ENCODE measurements at places on chromosomes 5 and 9.

- no peak for DNase-seq
Measured at GRCh38 chr5:142819825-142820224, 49.6 kb downstream of the ARHGAP26 start.

- no peak for DNase-seq
Measured at GRCh38 chr5:87141544-87141943, 126.1 kb upstream of the RASA1 start.

DNA sequence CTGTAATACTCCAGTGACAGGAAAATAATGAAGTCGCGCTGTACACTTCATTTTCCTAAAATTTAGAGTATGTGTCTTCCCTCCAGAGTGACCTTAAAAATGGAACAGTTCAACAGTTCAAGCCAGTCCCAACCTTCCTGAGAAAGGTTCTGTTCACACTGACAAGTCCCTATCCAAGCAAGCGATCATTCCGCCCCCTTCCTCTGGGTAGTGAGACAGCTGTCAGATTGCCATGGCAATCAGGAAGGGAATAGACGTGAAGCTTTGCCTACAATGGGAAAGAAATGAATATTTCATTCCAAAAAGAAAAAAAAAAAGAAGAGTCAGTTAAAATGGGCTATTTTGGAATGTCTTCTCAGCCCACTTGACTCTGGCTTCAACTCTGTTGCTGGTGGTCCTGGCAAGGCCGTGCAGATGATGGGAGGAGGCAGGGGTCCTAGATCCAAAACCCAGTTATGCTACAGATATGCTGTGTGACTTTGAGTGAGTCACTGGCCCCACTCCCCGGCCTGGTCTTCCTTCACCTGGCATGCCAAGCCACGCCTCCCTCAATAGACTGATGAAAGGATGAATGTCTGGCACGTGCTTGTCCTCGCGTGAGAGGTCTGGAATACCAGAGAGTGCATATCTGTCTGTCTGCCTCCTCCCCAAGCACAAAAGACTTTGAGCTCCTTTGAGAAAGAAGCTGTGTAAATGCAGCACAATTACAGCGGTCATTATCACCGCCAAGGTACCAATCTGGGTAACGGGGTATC is 165.8 kb upstream of the WWC1 start:
- DNase-seq: no peak

DNA sequence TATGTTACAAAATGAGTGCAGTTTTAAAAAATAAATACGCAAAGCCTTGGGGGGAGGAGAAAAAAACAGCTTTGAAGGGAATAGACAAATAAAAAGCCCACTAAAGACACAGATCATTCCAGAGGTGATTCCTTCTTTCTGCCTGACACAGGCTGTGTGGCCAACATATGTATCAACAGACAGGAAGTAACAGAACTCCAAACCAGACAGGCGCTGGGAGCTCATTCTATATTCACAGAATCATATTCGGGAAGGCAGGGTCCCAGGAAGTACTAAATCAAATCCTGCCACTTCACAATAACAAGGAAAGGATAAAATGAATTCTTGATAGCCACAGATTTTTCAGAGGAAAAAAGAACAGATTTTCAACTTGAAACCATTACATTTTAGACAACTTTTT is 62.1 kb downstream of the SEMA5A start:
- DNase-seq: no peak

- DNase-seq: no peak
Measured at GRCh38 chr5:143682246-143682905, 129.6 kb upstream of the HMHB1 start.

DNA sequence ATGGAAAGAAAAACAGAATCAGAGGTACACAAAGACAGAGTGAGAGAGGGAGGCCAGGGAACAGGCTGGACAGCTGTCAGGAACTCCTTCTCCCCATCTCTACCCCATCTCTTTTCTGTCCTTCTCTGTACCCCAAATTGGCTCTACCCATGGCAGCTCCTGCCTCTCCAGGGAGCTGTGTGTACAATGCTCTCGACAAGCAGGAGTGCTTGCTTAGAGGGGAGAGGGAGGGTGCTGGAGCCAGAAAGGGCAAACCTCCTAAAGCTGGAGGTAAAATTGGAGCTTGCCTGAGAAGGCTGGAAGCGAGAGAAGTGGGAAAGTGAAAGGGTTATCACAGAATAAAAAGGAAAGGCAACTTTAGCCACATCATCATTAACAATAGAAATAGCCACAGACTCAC is 6.4 kb downstream of the TPM2 start:
- no peak for DNase-seq

- DNase-seq: no peak
Measured at GRCh38 chr9:72982146-72982799, 29.4 kb upstream of the ALDH1A1 start.

GRCh38 chr9:111926421-111926875 is 29.8 kb downstream of the UGCG start:
- DNase-seq: peak; percentile 29

DNA sequence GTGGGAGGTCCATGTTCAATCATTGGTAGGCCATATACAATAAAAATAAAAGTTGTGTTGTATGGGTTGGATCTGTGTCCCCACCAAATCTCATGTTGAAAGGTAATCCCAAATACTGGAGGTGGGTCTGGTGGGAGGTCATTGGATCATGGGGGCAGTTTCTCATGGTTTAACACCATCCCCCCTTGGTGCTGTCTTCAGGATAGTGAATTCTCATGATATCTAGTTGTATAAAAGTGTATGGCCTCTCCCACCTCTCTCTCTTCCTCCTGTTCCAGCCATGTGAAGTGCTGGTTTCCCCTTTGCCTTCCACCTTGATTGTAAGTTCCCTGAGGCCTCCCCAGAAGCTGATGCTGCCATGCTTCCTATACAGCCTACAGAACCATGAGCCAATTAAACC is 15.1 kb downstream of the SPATA9 start:
- no peak for DNase-seq

DNA sequence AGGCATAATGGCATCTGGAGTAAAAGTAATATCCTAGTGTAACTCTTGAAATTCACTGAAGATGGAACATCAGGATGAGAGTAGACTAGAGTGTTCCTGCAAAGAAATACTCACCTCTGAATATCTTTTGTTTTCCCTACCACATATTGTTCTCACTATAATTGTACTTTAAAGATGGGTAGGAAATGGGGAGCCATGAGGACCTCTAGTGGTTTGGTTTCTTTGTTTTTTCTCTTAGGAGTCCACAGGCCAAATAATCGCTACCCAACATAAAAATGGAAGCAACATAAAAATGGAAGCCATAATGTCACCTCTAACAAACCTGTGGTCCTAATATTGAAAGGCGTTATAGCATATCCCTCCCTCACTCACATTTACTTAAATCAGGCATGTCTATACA is 2375.8 kb downstream of the MAT2B start:
- no peak for DNase-seq

DNA sequence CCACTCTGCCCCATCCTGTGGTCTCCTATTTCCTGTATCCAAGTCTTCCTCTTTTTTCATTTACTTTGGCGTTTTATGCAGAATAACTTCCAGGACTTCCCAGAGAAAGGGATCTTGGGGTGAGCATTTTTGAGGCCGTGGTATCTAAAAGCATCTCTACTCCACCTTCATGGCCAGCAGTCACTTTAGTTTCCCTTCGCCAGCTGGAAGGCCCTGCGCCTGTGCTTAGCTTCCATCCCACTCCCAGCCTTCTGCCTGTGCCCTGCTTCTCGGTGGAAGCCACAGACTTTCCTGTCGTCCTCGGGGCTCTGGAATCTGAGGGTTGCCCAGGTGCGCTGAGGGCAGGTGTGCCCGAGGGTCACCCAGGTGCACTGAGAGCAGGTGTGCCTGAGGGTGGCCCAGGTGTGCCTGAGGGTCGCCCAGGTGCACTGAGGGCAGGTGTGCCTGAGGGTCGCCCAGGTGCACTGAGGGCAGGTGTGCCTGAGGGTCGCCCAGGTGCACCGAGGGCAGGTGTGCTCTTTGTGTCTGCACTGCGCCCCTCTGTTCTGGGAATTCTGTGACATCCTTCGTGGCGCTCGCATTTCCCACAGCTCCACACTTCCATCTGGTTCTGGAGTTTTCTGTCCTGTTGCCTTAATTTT is 32.4 kb upstream of the LRRC14B start:
- DNase-seq: no peak
